ENCODE measurements at places on chromosomes 12 and 14.

- DNase-seq: peak; percentile 18
These were observed 209.9 kb upstream of the HMGA2 start for GRCh38 chr12:65614259-65614889.

GRCh38 chr12:67722296-67722695 lies 73.8 kb downstream of the DYRK2 start:
- DNase-seq: no peak

GRCh38 chr12:120903412-120904196 lies 554 bp downstream of the SPPL3 start:
- DNase-seq: peak; percentile 79

DNA sequence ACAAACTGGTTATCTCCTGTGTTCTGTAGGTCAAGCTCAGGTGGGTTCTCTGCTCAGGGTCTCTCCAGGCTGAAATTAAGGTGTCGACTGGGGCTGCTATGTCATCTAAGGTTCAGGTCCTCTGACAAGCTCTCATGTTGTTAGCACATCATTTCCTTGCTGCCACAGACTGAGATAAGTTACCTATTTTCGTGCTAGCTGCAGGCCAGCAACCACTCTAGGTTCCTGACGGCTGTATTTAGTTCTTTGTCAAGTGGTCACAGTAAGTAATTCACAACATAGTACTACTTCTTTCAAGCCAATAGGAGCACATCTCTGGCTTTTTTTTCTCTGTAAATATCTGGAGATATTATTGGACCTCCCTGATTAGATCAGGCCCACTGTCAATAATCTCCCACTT lies 169.3 kb upstream of the CAND1 start:
- DNase-seq: no peak

- no peak for DNase-seq
These were observed 17.2 kb upstream of the LRRK2 start for GRCh38 chr12:40207551-40207950.

DNA sequence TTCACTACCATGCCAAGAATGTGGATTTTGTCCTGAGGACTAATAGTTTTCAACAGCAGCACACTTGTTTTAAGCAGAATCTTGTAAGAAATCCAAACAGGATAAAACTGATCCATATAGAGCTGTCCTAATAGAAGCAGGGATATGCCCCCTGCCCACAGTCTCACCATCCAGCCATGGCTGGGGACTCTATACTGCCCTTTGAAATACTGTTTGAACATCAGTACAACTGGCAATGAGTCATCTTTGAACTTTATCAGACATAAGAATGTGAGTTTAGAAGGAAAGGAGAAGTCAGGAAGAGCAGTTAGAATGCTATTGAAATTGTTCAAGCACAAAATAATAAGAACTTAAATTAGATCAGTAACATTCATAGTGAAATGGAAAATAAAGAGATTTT lies 3.8 kb upstream of the C12orf42 start:
- peak; percentile 4 for DNase-seq

DNA sequence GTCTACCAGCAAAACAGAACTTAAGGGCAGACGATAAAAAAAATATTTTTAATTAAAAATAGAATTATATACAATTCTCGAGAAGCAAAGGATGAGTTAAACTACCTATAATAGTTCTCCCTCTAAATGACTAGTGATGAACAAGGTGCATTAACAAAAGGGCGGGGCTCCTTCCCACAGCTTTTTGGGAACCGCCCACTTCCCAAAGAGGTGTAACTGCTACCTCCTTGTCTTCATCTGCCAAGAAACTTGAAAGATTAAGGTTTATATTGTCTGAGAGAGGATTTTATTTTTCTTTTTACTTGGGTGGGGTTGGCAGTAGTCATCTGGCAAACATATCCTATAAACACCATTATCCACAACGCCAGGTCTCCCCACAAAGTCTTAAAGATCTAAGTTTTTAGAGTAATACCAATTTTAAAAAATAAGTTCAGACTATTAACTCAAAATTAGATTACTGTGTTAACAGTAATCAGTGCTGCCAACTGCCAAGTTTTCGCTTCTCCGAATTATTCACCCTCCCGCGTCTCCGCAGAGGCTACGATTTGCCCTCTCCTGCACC lies 938 bp downstream of the RALGAPA1 start:
- DNase-seq: peak; percentile 69

DNA sequence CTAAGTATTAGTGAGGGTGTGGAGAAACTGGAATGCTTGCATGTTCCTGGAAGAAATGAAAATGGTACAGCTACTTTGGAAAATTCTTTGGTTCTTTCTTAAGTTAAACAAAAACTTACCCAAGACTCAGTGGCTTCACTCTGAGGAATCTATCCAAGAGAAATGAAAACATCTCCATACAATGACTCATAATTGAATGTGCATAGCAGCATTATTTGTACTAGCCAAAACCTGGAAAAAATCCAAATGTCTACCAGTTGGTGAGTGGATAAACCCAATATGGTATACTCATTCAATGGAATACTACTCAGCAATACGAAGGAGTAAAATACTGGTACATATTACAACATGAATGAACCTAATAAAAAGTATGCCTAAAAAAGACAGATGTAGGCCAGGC lies 18.0 kb upstream of the CRACR2A start:
- DNase-seq: peak; percentile 70

DNA sequence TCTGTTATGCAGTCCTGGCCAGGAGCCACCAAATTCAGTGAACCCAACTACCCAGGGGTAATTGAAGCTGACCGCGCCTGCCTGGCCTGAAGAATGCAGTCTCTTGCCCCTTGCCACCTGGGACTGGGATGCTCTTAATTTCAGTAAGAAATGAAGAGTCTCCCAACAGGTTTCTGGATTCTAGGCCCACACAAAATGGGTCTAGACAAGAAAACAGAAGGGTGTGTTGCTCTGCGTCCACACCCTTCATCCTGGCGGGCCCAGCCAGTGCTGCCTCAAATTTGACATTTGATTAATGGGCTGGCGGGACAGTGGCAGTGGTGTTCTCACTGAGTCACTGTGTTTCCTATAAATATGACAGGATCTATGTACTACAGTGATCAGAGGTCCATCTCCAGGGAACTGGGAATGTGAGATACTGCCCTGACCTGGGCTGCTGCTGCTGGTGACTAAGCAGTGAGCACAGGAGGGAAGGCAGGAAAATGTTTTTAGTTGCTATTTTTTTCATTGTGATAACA lies 6.5 kb downstream of the TMEM253 start:
- DNase-seq: peak; percentile 60

- DNase-seq: no peak
These were observed 24.8 kb downstream of the PPP1R36 start for GRCh38 chr14:64574371-64575107.

DNA sequence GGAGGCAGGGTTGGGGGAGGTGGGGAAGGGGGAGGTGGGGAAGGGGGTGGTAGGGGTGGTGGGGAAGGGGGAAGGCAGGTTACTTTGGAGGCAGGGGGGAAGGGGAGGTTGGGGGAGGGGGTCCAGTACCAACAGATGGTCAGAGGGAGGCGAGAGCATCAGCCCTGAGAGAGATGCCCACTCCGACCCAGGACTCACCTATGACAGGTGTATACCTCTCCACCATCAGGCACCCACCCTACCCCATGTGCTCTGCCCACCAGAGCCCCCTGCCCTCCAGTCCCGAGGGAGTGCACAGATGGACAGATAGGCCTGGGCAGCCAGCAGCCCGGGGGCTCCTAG lies 18.6 kb downstream of the JAG2 start:
- no peak for DNase-seq

GRCh38 chr12:214003-214741 lies at the start of gene SLC6A12:
TSS of gene SLC6A12 (minus strand) at chr12:214157. CDS start at chr12:209986, 4,171 bp downstream.
- peak; percentile 23 for DNase-seq
